Stimulated activated CD4-positive, alpha-beta T cell treated with anti-CD3 and anti-CD28 coated beads, Interleukin-12 subunit alpha, Interleukin-12 subunit beta, amount 100 ng/mL, for 4 hours (primary cell): ENCODE measurements at places on chromosomes 6 and 20.

GRCh38 chr6:72787391-72788031, 165.6 kb downstream of the KCNQ5 start:
- no peak for DNase-seq

DNA sequence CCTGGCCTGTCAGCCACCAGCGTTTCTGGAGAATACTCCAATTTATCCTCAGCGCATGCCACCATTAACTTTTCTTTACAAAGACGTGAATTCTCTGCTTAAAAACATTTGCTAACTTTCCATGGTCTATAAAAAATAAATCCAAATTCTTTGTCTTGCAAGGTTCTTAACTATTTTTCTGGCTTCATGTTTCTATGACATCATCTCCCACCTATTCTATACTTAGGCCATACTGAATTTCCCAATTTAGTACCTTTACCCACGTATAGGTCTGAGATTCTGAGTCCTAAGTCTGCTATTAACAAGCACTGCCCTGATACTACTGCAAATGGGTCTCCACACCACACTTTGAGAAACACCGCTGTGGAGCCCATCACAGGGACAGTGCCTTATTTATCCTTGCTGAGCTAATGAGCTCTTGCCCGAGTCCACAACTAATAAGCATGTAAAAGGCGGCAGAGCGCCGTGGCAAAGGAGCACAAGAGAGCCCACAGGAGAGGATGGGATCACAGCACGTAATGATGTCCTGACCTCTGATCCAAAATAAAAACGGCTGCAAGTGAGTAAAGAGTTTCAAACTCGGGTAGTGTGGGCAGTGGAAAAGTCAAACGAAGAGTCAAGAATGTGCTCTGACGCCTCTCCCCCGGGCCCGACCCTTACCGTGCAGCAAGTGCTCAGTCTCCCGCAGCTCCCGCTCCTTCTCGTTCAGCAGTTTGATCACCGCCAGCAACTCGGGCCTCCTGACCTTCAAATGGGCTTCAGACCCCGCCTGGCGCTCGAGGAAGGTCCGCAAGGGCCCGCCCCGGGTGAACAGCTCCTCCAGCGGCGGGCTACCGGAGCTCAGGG, 519 bp downstream of the MTRF1L start:
- no peak for DNase-seq

DNA sequence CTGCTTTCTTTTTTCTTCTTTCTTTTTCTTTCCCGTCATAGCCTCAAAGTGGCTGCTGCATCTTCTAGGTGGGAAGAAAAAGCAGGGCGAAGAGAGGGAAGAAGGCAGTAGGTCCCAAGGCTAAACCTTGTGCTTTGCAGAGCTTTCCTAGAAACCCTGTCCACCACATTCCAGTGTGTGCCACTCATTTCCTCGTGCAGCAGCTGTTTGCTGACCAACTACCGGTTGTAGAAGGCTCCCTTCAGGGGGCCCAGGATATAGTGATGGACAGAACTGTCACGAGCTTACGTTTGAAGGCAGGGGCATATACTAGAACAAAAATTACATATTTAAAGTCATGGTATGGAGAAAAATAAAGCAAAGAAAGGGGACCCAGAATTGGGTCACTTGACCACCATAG, 103.0 kb downstream of the SASH1 start:
- DNase-seq: no peak

DNA sequence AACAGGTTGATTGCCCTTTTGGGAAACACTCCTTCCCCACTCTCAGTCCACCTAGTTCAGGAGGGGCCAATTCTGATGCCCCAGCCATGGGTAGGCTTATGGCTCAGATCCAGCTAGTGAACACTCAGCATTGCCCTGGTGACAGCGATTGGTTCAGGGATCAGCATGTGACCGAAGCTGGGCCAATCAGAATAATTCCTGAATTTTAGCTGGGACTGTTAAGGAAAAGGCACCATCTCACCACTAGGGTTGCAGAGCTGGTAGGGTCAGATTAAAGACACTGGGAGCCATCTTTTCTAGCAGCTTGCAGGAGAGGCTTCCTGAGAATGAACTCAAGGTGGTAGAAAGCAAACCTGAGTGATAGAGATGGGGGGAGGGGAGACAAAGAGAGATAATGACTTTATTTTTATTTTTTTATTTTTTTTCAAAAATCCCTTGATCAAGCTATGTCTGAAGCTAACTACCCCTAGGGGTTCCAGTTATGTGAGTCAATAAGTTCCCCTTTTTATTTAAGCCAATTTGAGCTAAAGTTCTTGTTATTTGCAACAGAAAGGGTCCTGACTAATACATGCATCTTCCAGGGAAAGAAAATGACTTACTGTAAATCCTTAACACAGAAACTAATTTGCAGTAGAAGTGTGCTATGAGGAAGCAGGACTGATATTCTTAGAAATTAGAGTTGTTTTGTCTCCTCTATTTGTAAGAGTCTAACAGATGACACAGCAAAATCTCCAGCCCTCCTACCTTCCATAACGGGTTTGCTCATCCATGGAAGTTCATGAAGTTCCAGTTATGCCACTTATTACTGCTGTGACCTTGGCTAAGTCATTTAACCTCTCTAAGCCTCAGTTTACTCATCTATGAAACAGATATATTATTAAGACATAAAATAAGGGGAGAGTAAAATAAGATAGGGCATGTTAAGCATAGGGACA, 44.7 kb downstream of the EYA2 start:
- DNase-seq: no peak
